ENCODE measurements at places on chromosomes 5 and 9. TPM values are rescaled to one million over a fixed set of nuclear protein-coding genes. Genes with fewer than 3 reads are reported as not detected.
A peak's percentile ranks its signal among the peaks of the same experiment; 100 is the strongest.

GRCh38 chr9:136189394-136190236 lies 15.3 kb downstream of the LHX3 start:
- ATAC-seq = no peak

- no peak for ATAC-seq
Observed at GRCh38 chr9:109950710-109951443, 170.9 kb downstream of the PALM2AKAP2 start.

DNA sequence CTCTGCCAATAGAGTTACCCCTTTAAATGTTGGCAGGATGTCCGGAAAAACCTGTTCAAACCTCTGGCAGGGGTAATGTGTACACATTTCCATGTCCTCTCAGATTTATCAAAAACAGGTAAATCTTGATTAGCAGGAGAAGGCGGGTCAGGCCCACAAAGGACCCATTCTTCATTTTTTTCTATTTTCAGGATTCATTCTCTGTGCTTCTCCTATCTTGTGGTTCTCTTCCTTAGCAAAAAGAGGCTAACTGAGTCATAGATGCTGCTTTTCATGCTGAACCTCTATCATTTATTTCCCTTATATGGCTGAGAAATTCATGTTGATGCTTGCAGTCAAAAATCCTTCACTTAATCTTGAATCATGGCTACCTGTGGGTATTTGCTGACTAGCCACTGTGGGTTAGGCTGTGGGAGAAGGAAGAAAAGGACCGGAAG lies 112.7 kb upstream of the IQGAP2 start:
- ATAC-seq = peak; percentile 92

DNA sequence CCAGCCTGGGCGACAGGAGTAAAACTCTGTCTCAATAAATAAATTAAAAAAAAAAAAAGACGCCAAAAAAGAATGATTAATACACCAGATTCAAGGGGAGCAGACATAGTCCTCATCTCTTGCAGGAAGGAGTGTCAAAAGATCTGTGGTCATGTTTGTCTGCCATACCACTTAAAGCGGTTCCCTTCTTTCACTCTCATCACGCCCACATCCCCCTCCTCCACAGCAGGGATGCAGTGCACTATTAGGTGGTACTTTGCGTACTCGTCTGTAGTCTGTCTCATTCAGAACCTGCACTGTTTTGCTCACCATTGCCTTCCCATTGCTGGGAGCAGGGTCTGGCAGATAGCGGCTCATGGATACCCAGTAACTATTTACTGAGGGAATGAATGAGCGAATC lies 11.2 kb downstream of the CDHR2 start:
- no peak for ATAC-seq

DNA sequence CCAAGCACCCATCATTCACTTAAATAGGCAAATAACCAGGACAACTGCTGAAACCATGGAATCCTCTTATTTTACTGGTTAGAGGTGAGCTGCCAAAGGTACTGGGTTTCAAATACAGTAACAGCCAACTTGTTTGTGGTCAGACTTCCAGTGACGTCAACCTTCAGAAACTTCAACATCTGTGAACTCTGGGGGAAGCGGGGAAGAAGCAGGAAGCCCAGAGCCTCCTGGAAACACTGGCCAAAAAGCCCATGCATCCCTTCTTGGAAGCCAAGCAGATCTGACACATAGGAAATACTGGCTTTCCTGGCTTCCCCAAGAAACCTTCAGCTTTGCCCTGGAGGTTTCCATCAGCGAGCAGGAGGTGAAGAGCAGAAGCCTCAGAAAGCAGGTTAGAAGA lies 4.9 kb upstream of the FRRS1L start:
- ATAC-seq = no peak

The IL33 gene
- total RNA-seq = 30.9 TPM

The PCDHGA7 gene
- total RNA-seq = 1.6 TPM

The LCN6 gene
- total RNA-seq = 3.8 TPM

The PCDHGB3 gene
- 0.76 TPM for total RNA-seq

The FCN1 gene
- 0.12 TPM for total RNA-seq
